ENCODE measurements at places on chromosomes 1 and 21.

- DNase-seq: no peak
These were observed 103.4 kb downstream of the CLEC20A start for GRCh38 chr1:178393370-178393769.

GRCh38 chr1:94759188-94759587 is 61.0 kb upstream of the SLC44A3 start:
- no peak for DNase-seq

GRCh38 chr1:180167021-180167701 is 12.5 kb downstream of the QSOX1 start:
- no peak for DNase-seq

DNA sequence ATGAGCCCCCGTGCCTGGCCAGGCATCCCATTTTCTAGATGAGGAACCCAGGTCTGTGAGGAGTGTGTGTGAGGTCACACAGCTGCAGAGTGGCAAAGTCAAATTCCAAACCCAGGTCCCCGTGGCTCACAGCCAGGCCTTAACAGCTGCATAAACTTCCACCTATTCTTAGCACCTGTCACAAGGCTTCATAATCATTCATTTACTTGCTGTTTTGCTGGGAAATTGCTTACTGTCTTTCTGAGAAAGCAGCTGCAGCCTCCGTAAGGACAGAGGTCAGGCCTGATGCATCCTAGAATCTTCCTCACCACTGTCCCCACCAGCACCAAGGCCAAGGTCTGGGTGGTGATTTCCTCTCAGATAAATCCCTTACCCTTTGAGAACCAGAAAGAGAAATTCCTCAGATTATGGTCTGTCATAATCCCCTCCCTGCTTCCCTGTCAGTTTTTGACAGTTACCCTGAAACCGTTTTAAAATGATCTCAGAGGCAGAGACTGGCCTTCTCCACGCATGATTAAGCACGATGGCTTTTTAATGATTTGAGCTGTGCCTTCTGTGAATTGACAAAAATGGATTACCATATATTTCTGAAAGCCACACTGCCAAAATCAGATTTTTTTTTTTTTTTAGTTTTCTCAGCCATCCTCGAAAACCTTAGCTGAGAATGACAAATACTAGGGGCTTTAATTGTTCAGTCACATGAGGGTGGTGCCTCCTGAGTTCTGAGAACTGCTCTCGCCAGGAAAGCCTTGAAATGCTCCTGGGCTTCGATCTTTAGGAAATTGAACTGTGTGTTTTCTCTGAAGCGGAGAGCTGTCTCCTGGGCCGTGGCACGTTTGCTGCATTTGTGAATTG is 70.0 kb upstream of the SELENON start:
- DNase-seq: no peak

- DNase-seq: no peak
These were observed 41.6 kb upstream of the NTPCR start for GRCh38 chr1:232908831-232909230.

DNA sequence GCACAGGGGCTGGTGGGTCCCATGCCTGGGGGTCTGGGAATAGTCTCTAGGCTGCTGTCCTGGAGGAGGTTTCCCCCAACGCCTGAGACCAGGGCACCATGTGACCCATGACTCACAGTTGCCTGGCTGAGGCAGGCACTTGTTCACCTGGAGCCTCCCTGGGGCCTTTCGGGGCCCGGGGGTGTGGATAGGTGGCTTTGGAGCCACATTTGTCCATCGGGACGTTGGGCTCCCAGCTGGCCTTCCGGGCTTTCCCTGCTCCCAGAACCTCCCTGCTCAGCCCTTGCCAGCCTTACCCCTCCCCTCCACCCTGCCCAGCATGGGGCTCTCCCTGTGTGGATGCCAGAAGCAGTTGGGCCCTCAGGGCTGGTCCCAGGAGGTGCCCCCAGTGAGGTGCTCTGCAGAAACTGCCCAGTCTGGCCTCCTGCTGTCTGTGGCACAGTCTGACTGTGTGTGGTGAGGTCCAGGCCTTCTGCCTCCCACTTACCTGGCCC is 14.2 kb downstream of the COL6A1 start:
- DNase-seq: no peak

GRCh38 chr21:34518301-34518700 is 6.3 kb upstream of the KCNE1 start:
- DNase-seq: no peak

GRCh38 chr1:8974551-8974950 is 28.9 kb downstream of the CA6 start:
- no peak for DNase-seq

GRCh38 chr1:210978974-210979354 is 155.0 kb downstream of the KCNH1 start:
- no peak for DNase-seq

DNA sequence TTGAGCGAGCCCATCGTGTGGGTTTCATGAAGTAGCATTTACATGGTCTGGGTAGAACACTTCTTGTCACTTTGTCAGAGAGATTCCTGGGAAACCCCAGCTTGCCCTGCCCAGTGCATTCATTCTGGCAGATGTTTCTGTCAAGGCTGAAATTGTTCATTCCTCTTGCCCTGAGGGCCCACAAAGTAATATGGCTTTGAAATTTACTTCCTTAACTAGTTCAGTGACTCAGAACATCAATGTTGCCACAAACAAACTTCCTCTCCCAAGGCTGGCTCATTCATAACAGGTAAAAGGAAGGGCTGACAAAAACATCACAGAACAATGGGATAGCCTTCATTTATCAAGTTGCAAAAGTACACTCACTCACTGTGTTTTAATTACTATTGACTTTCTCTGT is 5.0 kb upstream of the KIAA0040 start:
- no peak for DNase-seq

GRCh38 chr1:60575326-60575977 is 501.9 kb upstream of the C1orf87 start:
- DNase-seq: no peak

GRCh38 chr21:45080639-45081414 is 6.4 kb downstream of the ADARB1 start:
- no peak for DNase-seq

Measured in GF-D8 (cell line).